Endodermal cell (in vitro differentiated cells): ENCODE measurements at places on chromosomes 7 and 10.

DNA sequence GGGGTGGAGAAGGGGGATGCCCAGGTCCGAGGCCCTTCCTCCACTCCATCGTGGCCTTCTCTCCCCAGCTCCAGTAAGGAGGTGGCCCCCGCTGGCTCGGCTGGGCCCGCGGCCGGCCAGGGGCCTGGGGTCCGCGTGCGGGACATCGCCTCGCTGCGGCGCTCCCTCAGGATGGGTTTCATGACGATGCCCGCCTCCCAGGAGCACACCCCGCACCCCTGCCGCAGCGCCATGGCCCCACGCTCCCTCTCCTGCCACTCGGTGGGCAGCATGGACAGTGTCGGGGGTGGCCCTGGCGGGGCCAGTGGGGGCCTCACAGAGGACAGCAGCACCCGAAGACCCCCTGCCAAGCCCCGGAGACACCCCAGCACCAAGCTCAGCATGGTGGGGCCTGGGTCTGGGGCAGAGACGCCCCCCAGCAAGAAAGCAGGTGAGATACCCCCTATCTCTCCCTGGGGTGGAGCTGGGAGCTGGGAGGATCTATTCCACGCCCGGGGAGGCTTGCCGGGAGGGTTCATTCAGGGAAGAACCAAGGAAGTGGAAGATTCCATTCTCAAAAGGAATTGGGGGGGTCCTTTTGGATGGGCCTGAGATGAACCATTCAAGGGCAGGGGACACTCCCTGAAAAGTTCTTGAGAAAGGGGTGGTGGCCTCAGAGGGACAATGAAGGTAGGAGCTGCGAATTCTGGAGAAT is 3.2 kb downstream of the NYAP1 start:
- no peak for DNase-seq

- no peak for DNase-seq
Observed at GRCh38 chr7:7226407-7226806, 44.1 kb downstream of the C1GALT1 start.

DNA sequence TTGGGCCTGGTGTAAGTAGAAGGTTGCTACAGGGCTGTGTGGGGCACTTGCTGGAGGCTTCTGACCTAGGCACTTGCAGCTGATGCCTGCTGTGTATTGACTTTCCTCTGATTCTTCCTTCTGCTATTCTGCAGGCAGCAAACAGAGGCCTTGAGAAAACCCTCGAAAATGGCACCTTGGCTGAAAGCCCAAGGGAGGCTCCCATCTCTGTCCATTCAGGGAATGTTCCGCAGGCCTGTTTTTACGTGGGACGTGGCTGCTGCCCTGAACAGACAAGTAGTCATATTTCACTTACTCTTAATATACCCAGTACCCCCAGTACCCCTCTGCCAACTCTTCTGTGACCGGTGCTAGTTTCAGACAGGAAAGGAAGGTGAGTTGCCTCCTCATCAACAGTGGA is 664.7 kb downstream of the INHBA start:
- DNase-seq: no peak

- DNase-seq: peak; percentile 69
Observed at GRCh38 chr10:102775935-102776669, 32.4 kb downstream of the WBP1L start.

DNA sequence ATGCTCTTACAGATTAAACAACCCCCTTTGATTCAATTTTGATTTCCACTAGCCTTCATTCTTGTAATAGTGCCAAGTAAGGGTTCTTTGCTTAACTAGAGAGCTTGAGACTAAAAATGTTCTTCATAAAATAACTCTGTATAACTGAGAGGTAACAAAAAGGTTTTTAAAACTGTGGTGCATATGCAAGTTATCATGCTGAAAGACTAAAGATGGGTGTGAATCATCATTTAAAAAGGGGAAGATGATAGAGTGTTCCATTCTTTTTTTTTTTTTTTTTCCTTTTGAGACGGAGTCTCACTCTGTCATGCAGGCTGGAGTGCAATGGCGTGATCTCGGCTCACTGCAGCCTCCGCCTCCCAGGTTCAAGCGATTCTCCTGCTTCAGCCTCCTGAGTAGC is 11.1 kb downstream of the MDFIC start:
- DNase-seq: no peak

GRCh38 chr7:113379746-113380145 is 261.4 kb upstream of the SMIM30 start:
- DNase-seq: no peak

DNA sequence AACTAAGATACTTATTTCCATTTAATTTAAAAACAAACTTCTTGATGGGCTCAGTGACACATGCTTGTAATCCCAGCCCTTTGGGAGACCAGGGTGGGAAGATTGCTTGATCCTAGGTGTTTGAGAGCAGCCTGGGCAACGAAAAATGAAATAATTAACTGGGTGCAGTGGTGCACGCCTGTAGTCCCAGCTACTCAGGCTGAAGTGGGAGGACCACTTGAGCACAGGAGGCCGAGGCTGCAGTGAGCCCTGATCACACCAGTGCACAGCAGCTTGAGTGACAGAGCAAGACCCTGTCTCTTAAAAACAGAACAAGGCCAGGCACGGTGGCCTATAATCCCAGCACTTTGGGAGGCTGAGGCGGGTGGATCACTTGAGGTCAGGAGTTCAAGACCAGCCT is 37.4 kb downstream of the AVL9 start:
- DNase-seq: no peak

DNA sequence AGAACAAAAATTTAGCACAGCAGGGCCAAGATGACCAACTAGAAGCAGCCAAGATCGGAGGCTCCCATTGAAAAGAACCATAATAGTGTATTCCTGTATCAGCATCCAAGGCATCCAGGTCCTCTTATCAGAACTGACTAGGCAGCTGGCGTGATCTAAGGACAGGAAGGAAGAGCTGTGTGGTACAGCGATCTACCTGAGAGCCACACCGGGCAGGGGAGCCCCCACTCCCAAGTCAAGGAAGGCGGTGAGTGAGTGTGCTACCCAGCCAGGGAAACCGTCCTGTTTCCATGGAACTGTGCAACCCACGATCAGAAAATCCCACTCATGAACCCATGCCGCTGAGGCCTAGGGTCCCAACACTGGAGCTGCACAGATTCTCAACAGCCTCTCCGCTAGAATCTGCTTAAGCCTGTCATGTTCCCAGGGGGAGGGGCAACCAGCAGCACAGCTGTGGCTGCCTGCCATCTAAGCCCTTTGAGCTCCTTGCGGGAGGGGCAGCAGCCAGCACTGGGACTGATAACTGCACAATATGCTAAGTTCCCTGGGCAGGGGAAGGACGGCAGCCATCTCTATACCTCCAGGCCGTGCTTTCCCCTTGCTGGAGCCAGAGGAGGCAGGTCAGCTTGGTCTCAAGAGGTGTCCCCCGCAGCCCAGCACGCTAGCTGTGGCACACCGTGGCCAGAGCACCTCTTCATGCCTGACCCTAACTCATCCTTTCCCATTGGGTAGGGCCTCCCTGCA is 213.0 kb upstream of the SMIM30 start:
- DNase-seq: peak; percentile 85

- no peak for DNase-seq
Observed at GRCh38 chr7:99752356-99752755, 17.4 kb upstream of the CYP3A7 start.

- DNase-seq: no peak
Observed at GRCh38 chr7:24521917-24522623, 51.2 kb upstream of the PALS2 start.
